ENCODE measurements at places on chromosomes 7 and 10.
A peak's percentile ranks its signal among the peaks of the same experiment; 100 is the strongest.

DNA sequence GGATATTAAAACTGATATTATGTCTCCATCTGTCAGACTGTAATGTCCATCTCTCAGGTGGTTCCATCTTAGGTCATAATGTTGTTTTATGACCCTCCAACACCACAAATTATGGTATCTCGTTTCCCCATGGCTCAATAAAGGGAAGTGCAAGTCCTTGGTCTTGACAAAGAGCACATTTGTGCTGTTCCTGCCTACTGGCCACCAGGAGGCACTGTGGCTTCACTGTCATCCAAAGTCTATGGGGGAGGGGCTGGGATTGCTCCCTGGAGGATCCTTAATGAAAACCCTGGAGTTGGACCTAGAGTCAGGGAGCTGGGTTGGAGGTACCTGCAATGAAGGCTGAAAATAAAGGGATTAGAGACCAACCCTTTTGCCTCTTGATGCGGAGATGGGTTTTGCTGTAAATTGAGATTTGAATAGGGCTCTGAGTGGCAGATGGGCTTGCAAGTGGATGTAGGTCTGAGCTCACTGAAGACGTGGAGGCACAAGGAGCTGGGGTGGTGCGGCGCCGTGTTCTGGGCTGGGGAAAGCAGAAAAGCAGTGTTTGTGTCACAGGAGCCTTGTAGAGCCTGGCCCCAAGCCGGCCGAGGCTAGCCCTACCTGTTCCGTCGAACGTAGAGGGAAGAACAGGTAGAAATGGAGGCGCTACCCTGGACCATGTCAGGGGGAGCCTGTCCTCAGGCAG, 180.5 kb upstream of the PRSS58 start:
- no peak for DNase-seq

DNA sequence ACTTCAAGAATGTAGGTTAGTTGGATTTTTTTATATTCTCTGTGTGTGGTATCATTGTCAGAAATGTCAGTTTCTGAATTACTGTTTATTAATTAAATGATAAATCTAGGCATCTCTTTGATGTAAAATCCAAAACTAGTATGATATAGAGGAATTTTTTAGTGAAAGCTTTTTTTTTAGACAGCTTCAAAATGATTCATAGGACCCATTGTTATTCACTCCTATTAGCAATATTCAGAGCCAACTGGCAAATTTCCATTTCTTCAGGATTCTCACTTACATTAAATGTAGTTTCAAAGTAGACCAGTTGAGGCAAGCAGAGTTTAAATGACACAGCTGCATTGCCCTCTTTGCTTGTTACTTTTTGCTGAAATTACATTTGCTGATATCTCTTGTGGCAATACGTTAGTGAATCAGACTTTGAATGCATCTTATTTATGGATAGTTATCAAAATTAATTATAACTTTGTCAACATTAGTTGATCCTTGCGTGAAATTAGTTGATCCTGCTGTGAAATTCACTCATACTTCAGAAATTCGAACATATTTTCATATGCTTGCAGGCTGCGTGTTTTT, 20.3 kb downstream of the ZNF277 start:
- no peak for DNase-seq

DNA sequence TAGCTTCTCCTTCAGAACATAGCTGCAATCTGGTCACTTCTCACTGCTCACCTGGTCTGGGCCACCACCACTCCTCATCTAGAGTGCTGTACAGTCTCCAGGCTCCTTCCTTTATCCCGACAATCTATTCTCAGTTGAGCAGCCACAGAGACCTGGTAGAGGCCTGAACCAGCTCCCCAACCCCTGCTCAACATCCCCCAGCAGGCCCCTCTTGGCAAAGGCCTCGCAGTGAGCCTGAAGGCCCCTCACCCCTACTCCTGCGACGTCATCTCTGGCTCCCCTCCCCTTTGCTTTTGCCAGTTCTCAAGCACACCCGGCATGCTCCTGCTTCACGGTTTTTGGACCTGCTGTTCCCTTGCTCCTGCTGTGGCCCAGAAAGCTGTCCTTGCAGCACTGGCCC, 113.9 kb downstream of the ARHGAP22 start:
- DNase-seq: no peak

GRCh38 chr10:97506199-97506991, 7.7 kb downstream of the UBTD1 start:
- no peak for DNase-seq

DNA sequence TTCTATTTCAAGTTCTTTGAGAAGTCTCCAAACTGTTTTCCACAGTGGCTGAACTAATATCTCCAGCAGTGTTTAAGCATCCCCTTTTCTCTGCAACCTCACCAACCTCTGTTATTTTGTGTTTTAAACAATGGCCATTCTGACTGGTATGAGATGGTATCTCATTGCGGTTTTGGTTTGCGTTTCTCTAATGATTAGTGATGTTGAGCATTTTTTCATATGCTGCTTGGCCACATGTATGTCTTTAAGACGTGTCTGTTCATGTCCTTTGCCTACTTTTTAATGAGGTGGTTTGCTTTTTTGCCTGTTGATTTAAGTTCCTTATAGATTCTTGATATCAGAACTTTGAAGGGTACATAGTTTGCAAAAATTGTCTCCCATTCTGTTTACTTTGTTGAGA, 156.6 kb upstream of the IMMP2L start:
- no peak for DNase-seq

DNA sequence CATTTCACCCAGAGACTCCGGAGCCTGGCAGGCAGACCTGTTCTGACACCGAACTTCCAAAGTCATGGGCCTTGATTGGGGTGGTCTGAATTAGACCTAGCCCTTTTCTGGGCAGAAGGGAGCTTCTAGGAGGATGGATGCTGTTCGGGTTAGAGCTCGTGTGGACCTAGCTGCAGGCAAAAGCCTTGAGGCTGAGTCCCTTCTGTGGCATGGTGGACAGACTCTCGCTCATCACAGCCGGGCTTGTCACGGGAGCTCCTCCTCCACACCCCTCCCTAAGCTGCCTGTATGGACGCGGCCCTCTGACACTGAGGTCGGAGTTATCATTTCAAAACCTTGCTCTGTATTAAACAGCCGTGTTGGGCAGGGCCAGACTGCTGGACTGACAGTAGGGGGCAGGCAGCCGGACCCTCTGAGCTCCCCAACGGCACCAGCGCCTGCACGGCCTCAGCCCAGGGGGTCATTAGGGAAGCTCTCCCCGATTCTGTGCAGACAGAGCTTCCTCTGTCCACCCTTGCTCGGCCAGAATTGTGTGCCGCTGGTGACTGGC, 2.2 kb downstream of the IRF5 start:
- DNase-seq: no peak

DNA sequence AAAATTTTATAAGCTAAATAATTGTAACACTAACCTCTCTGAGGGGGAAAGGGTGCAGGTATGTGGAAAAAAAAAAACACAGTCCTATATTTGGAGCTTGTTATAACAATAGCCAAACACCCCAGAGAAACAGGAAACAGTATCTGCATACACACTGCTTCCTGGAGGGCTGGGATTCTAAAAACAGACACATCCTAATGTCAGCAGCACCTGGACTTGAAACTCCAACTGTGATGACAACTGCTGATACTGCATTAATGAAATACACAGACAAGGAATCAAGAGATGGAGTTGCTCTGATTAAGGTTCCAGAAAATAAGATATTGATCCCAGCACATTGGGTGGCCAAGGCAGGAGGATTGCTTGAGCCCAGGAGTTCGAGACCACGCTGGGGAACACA, 9.3 kb downstream of the DAGLB start:
- DNase-seq: no peak

GRCh38 chr10:100998183-100998990, 1.2 kb upstream of the LZTS2 start:
- DNase-seq: peak; percentile 46

GRCh38 chr10:12741360-12741804, 260.1 kb downstream of the CCDC3 start:
- DNase-seq: no peak

- peak; percentile 70 for DNase-seq
Measured at GRCh38 chr10:5629303-5630111, 36.9 kb downstream of the ASB13 start.

- no peak for DNase-seq
Measured at GRCh38 chr10:29598851-29599311, 35.9 kb downstream of the SVIL start.

DNA sequence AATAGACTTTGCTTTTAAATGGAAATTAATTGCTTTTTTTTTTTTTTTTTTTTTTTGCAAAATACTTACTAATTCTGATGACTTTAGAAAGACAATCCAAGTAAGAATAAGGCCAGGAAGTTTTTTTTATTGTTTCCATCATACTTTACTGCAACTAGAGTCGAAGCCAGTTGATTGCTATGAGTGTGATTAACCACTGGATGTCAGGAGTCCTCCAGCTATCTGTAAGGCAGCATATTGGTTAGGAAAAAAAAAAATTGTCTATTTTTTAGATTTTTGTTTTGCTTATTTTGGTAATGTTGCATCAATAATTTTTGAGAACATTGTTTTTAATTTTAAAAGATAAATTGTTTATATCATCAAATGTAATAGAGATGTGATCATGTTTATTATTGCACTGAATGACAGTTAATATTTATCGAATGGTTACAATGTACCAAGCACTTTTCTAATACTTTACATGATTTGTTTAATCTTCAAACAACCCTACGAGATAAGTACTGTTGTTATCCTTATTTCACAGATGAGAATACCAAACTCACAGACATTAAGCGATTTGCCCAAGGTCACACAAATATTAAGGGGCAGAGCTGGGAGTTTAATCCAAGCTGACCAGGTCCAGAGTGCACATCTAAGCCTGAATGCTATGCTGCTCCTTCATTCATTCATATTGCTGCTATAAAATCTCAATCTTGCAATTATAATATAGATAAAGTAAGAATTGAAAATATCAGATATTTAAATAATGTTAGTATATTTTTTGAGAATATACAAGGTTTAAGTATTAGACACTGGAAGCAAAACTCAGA, 19.9 kb upstream of the LMOD2 start:
- no peak for DNase-seq

DNA sequence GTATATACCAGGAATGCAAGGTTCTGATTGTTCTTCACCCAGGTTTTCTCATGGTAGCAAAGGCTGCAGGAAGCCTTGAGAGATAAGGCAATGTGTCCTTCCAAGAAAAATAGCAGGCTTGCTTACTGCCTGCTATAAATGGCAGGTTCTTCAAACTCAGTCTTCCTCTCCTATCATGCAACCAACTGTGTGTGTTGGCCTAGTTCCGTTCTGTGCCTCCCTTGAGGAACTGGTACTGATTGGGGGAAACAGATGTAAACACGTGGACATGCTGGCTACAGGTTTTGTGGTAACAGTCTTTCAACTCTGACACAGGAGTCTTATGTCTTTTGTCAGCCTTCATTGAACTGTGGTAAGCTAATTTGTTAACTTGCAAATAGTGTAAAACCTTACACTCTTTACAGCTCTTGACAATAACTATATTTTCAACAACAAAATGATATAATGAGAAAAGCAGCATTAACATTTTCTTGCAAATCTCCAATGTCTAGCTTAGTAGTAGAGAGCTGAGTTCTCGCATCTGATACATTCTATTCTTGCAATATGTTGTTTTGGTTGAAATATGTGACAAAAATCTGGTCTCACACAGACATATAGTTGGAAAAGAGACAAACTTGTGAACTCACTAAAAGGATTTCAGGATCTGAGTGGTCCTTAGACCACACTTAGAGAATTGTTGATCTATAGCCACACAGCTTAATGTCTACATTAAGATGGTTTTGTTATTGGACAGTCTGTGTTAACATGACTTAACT, 54.7 kb upstream of the LSM8 start:
- DNase-seq: no peak

DNA sequence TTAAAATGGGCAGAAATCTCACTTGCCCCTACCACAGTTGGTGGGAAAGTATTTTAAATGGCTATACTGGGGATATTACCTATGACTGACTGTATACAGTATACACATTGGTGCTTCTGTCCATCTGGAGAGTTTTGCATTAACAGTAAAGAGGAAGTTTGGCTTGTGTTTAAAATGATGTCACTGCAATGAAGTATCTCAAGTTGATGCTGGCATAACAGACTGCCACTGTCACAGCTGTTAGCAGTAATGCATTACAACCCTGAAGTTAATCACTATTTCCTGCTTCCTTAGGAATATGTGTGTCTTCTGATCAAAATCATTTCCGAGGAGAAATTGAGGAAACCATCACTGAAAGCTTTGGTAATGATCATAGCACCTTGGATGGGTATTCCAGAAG, 1.9 kb downstream of the DKK1 start:
- DNase-seq: no peak

DNA sequence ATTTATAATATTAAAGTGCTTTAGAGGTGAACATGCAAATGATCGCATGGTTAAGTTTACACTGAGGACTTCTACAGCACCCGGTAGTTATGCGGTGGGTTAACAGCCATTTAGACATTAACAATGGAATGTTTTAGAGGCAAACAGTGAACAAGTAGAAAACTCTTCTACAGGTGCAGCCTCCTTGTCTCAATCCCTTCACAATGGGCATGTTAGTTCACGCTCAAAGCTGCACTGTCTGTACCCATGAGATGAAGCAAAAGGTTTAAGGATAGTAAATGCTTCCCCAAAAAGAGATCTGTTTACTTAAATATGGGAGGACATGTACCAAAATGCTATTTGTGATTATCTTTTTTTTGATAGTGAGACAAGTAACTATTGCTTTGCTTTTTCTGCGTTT, 25.1 kb downstream of the PUS7 start:
- DNase-seq: no peak

DNA sequence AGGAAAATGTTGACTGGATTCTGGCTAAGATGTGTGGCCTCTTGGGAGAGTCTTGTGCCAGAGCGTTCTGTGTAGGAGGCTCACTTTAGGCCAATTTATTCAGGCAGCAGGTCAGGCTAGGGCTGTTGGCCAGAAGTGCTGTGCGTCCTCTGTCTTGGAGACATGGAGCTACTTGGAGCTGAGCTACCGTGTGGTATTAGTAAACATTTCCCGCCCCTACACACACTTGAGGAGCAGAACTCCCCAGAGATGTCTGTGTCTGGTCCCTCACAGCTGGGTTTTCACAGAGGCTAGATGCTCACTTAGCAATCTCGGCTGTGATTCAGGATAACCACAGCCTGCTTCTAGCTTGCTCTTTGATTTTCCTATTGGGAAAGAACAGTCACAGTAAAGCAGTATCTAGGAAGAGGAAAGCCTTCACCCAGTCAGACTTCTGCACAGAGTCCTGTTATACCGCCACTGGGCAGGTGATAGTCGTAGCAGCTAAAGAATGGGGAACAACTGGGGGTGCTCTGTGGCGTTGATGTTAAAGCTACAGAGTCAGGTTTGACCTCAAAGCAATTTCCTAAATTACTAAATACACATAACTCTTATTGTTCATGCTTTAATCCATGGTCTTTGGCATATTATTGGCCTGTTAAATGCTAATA, 86.7 kb downstream of the MDFIC start:
- DNase-seq: no peak

- no peak for DNase-seq
Measured at GRCh38 chr7:4149645-4150044, 532.5 kb upstream of the FOXK1 start.

GRCh38 chr7:155685791-155686160, 41.3 kb downstream of the RBM33 start:
- no peak for DNase-seq

- no peak for DNase-seq
Measured at GRCh38 chr7:137386966-137387365, 43.4 kb upstream of the PTN start.
